ENCODE measurements at places on chromosomes 7 and 10. TPM values are rescaled to one million over a fixed set of nuclear protein-coding genes. Genes with fewer than 3 reads are reported as not detected.

The SPDYE9 gene
- under 0.01 TPM for total RNA-seq

The GNAT3 gene
- not detected for total RNA-seq

The CCDC71L gene
- total RNA-seq = 34.1 TPM

The TFR2 gene
- total RNA-seq = not detected

The SAMD9L gene
- 21.0 TPM for total RNA-seq

The LIPF gene
- total RNA-seq = 0.29 TPM

The TRIL gene
- total RNA-seq = 0.58 TPM

The GSTO2 gene
- total RNA-seq = 3.8 TPM

The SPDYE3 gene
- not detected for total RNA-seq

The ANKRD2 gene
- 0.50 TPM for total RNA-seq

The MLXIPL gene
- not detected for total RNA-seq

The BMS1 gene
- 13.6 TPM for total RNA-seq
